ENCODE measurements at places on chromosomes 2 and 18.

- no peak for DNase-seq
Measured at GRCh38 chr18:56107821-56108477, 520.0 kb upstream of the TCF4 start.

GRCh38 chr2:2582998-2583545 lies 252.0 kb upstream of the MYT1L start:
- DNase-seq, result no peak

- peak; percentile 82 for DNase-seq
Measured at GRCh38 chr2:221573430-221574230, 1.5 kb upstream of the EPHA4 start.

DNA sequence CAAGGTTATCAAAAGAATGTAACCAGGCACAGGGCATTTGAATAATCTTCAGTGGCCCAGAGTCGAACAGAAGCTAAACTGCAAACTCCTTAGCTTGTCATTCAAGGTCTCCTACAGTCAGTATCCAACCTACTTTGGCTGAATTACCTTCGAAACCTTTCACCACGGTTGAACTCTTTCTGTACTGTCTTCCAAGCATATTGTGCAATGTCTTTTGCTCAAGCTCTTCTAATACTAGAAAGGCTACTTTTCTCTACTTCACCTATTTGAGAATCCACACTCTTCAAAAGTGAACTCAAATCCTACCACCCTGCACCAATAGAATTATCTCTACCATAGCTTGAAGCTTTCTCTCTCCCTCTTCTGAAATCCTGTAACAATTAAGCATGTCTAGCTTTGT lies 142.9 kb downstream of the NR4A2 start:
- DNase-seq, result no peak

- DNase-seq, result no peak
Measured at GRCh38 chr2:48178611-48179010, 272.3 kb upstream of the FBXO11 start.

DNA sequence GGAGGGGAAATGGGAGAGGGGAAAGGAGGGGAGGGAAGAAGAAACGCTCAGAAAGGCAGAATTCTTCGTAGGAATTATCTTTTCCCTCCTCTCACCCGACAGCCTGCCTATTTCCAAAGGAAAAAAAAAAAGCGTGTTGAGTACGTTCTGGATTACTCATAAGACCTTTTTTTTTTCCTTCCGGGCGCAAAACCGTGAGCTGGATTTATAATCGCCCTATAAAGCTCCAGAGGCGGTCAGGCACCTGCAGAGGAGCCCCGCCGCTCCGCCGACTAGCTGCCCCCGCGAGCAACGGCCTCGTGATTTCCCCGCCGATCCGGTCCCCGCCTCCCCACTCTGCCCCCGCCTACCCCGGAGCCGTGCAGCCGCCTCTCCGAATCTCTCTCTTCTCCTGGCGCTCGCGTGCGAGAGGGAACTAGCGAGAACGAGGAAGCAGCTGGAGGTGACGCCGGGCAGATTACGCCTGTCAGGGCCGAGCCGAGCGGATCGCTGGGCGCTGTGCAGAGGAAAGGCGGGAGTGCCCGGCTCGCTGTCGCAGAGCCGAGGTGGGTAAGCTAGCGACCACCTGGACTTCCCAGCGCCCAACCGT lies at the start of gene GAD1:
Gene GAD1, plus strand, starts transcription at position 384 of the 589 bp plus-strand sequence. CDS start 1,705 bp downstream, outside the sequence.
- peak; percentile 77 for DNase-seq

DNA sequence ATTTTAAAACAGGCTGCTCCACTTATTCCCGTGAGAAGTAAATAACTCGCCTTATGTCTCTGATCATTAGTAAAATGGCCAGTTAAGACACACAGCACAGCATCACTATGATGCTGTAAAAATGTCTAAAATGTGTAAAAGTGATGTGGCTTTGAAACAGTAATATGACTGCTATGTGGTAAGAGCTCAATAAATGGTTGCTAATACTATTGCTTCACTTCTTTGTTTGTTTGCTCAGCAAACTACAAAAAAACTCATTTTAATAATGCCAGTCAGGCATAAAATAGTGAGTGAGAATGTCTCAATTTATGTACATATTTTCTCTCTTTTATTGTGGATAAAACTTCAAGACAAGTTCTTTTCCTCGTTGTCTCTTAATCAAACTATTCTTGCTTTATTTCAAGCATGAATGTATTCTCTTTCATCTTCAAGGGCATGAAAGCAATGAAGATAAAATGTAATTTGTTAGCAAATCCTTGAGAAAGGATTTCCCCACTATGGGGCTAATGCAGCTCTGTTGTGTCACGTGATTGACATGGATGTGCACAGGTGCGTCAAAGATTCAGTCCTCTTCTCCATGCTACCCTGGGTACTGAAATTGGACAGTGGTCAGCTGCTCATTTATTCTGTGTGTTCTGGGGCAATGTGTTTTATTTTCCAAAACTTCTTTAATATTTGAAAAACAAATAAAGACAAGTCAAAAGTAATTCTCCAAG lies 387.2 kb downstream of the TRIB2 start:
- DNase-seq, result no peak

DNA sequence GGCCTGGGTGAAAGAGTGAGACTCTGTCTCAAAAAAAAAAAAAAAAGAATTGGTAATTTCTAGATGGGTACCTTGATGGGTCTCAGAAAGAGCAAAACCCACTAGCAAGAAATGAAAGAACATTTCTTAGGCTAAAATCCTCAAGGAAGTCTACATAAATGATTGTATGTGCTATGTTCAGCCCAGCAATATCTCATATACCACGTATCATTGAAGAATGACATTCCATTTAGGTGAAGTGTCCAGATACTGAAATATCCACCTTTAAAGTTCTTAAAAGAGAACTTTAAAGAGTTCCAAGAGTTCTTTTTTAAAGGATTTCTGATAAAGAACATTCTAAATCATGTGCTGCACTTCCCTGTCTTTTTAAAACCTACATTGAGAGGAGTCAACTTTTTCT lies 19.2 kb downstream of the NRP2 start:
- peak; percentile 66 for DNase-seq

All from EH (cell line).